CMK (cell line): ENCODE measurements at places on chromosomes 1 and 21.

DNA sequence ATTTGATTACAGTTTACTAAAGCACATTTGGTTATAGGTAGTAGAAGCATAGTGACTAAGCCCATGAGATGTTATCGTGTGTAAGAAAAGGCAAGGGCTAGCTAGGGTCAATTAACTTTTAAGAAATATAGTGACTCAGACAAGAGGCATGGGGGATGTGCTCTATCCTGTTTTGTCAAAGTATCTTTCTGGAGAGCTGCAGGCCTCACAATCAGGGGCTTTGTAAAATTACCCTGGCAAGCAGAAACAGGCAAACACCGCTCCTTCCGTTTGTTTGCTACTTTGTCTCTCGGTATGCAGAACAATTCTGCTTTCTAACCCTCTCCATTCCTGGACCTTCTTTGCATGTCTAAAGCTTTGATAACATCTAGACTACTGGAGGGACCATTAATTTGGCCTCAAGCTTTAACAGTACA is 26.1 kb upstream of the ZNF697 start:
- no peak for DNase-seq

DNA sequence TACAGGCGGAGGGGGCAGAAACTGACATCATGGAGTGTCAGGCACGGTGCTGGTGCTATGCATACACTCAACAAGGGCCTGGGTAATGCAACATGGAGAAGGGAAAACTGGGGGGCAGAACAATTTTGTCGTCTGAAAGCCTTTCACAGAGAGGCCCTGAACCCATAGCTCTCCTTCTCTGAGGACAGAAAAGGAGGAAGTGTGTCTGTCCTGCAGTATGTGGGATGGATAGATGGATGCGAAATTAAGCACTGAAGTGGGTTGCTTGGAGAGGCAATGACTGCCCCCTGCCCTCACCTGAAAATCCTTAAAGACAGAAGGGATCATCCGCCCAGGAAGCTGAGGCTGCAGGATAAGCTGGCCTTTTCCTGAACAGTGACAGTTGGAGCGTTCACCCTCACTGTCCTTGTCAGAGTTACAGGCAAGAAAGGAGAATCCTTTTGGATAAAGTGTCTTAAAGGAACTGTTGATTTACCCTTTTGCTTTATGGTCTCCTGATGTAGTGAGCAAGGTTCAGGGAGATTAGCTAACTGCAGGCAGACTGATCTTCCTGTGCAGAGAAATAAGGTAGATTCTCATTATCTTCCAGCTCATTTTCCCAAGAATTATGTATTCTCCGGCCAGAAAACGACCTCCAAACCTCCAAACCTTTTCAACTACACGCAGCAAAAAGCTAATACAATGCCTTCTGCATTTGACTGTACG is 1.6 kb upstream of the FAM20B start:
- no peak for DNase-seq

DNA sequence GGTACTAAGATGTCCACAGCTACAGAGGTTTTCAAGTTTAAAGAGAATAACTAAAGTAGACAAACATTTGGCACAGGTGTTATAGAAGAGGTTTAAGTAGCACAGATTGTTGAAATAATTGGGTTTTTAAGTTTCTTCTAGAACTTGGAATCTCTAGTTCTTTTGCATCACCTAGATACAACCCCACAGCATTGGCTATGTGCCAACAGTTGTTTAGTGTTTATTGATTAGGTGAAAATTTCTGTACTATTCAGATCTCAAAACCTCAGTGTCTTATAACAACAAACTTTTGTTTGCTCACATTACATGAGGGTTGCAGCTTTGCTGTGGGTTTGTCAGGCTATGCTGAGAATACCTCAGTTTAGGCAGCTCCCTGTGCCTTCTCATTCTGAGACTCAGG is 162.5 kb downstream of the TBX15 start:
- DNase-seq, result no peak

DNA sequence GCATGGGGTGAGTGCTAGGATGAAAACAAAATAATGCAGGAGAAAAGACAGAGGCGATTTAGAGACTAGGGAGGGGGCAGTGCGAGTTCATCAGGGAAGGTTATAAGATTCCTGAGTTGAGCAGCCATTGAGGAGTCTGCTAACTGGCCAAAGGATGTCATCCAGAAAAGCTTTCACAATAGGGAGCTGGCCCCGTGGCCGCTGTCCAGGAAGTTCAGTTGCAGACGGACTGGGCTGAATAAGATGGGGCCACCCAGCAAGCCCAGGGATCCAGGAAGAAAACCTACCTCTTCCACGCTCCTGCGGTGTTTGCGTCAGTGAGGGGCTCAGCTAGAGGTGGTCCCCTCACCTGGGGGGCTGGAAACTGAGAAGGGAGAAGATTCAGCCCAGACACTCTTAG is 4.0 kb upstream of the PKP1 start:
- DNase-seq, result no peak

DNA sequence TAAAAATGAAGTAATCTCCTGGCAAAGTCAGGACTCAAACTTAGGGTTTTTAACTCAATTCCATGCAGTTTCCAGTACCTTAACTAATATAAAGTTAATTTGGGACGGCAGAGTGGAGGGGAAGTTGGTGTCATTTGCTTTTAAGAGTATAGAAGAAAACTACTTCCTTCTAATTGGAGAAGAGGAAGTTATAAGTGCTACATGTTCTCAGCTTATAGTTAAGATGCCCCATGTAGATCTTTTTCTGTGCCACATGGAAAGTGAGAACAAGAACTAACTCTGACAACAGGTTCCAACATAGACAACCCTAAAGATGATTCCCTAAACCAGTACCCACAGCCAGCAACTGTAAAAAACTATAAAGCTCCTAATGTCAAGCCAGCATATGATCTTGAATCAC is 11.5 kb downstream of the RRAGC start:
- DNase-seq, result no peak

- no peak for DNase-seq
Measured at GRCh38 chr1:202956969-202957368, 1.1 kb downstream of the ADIPOR1 start.

DNA sequence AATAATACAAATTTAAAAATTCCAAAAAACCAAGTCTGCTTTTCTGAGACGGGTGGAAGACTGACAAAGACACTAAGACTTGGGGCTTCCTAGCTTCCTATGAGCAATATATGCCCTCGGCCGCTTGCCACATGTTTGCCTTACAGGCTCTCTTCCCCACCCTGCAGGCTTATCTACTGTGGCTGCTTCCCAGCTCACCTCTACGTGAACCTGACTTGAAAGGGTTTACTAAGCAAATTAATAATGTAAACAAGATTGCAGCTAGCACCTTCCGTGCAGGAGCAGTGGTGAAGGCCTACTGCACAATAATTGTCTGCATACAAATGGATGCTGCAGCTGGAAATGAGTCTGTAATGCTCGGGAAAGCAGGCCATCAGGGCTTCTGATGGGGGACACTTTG is 152.9 kb upstream of the DAB1 start:
- no peak for DNase-seq

GRCh38 chr1:46530791-46531409 is 20.5 kb downstream of the KNCN start:
- no peak for DNase-seq

GRCh38 chr1:204241050-204241449 is 27.3 kb upstream of the GOLT1A start:
- no peak for DNase-seq

DNA sequence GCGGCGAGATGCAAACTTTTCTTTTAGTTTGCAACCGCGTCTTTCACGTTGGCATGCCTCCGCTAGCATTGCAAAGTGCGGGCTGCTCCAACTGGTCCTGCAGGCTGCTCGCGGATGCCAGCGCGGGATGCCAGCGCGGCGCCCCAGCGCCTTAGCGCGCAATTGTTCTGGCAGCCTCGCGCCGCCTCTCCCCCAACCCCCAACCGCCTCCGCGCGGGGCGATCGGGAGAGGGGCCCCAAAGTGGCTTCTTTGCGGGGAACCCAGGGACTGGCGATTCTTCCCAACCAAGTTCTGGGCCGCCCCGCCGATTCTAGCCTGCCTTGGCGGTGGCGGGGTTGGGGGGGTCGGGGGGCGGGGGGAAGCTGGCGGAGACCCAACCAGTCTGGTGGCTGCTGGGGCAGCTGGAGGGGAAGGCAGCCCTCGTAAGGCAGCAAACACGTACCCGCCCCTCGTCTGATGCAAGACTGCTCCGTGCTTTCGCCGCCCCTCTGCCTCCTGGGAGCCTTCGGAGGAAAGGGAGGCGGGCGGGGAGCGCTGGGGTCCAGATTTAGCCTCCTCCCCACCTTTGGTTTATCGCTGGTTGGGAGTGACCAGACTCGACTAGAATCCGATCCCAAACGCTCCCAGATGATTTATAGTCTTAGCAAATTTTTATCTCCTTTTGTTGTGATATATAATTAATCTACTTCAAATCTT is 756 bp downstream of the PHGDH start:
- peak; percentile 55 for DNase-seq

DNA sequence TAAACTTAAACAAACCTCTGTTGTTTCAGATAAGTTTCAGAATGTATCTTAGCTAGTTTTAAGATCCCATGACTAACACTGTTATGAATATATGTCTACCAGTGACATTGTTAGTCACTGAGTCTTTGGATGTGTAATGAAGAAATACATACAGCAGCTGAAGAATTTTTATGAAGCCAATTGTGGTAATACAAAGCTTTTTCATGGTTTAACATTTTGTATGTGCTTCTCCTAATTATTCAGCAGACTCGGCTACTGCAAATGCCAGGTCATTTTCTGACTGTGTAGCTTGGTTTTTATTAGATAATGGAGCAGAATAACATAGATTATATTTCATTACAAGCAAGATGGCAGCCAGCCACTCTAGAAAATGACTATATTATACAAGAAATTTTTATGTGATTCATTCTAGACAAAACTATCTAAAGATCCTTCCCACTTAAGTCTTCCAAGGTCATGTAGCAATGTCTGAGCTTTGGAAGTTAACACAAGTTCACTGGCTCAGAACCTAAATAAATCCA is 147.8 kb downstream of the TNFSF18 start:
- DNase-seq, result no peak

DNA sequence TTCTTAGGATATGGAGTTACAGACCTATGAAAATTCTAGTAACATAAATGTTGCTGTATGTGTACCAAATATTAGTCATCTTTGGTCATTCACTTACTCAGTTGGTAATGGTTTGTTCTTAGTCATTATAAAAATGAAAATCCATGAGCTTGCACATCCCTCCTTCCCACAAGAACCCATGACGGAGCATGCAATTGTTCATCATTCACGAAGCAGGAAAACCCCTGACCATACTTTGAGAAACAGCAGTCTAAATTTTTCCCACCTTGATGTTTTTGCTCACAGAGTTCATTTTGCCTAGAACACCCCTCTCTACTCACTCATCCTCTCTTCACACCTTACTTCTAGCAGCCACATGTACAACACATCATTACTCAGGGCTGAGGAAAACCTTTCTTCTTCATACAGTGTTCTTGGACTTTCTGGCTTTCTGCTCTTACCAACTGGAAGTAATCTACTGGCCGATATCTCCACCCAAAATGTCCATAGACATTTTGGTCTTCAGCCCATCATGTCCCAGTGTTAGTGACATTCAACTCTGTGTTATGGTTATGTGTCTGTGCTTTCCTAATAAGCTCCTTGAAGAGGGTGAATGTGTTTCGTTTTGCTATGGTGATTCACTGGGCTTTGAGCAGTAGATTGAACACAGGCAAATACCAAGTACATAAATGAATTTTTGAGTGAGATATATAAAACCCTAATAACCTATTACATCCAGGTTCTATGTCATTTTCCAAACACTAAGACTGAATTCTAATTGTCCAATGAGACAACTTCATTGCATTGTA is 189.9 kb downstream of the ZC3H11B start:
- no peak for DNase-seq

DNA sequence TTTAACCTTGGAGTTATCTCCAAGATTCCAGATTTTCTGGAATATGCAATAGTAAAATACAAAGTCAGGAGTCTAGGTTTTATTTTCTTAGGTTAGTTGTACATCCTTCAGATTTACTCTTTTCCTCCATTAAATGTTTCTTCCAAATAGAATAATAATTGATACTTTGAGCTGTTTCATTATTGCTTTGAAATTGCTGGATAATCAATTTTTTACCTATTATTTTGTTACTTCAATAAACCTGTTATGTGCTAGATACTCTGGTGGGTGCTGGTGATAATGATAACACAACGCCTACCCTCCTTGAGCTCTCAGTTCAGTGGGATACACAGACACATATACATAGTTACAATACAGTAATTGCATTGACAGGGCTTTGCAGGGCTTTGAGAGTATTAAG is 79.4 kb downstream of the GPR161 start:
- no peak for DNase-seq

- DNase-seq, result no peak
Measured at GRCh38 chr1:15938628-15939161, 37.2 kb downstream of the ZBTB17 start.
